GM04503 (cell line): ENCODE measurements at places on chromosomes 4 and X.

DNA sequence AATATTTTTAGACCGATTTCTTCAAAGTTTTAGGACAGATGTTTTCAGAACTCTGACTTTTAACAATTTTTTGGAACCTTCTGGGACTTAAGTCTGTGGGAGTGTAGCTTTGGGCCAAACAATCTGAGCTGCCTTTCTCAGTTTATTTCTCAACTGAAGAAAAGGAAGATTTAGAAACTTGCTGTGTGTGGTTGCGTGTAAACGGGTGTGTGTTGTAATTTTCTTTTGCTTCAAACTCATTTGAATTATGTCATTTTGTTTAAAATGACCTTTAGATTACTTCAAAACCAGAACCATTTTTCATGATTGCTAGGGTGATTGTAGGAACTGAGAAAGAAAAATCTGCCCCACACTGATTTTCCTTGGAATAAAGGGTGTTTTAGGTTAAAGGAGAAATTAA lies 577.7 kb upstream of the GALNTL6 start:
- no peak for DNase-seq

DNA sequence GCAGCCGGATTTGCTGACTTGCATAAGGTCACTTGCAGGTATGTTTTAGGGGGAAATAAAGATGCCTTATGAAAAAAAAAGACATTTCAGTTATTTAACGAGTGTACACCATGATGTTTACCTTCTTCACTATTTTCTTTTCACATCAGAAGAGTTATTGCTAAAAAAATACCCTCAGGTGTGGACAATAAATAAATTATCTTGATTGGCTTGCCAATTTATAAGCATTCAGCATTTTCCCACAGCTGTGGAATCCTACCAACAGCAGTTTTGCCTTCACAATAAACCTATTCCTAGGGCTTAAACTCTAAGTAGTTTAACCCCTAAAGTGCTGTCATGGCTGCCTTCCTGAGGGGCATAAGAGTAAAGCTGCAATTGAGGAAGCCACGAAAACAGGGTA lies 83.4 kb upstream of the S100G start:
- no peak for DNase-seq

DNA sequence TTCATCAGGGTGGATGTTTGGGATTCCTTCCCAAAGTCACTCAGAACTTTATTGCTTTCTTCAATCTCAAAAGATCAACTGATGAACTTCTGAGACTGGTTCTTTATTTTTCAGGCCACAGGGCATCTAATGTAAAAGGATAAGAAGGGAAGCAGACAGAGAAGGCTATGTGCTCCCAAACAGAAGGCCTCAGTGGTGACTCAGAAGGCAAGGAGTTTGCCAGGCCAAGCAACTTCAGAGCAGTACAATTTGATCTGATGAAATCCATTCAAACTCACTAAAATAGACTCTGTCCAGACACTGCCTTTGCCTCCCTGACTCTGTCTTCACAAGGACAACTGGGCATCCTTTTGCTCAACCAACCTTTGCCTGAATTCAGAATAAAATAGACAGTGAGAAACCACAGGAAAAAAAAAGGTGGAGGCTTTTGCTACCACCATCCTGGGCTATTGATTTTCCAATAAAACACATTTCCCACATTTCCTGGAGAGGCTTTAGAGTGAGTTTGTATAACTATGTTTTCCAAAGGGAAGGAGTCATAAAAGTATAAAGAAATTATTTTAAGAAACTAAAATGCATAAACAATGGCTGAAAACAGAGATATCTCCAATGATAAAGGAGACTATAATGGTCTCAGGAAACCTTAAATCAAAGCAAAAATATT lies 55.2 kb downstream of the ARHGEF6 start:
- peak; percentile 53 for DNase-seq

DNA sequence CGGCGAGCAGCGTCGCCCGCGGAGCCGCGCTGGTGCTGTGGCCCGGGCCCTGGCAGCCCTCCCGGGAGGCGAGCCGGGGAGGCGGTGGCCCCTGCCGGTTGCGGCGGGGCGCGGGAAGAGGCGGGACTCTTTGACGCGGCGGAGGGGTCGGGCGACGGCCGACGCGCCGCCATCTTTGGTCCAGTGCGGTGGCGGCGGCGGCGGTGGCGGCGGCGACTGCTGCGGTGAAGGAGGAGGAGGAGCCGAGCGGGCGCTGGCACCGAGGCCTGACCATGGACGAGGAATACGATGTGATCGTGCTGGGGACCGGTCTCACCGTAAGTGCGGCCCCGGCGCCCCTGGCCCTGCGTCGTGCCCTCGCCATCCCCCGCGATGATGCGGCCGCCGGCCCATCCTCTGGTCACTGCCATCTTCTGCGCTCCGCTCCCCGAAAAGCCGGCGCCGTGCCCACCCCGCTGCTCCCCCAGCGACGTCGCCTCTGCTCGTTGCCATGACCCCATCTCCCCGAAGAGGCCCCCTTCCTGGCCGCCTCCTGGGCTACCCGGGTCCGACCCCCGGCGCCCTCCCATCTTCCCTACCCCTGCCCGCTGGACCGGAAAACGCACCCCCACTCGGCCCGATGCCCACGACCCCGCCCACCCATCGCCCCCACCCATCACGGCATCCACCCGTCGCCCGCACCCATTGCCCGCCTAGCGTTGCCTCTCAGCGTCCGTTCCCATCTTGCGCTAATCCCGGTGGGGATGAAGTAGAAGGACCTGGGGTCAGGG lies at the start of gene GDI1:
Gene GDI1, plus strand, starts transcription at position 172 of the 770 bp plus-strand sequence. Its CDS starts 101 bp downstream, at position 273.
- no peak for DNase-seq

- no peak for DNase-seq
These were observed 186.9 kb downstream of the LRBA start for GRCh38 chr4:150828159-150828558.

- peak; percentile 57 for DNase-seq
These were observed 3.5 kb downstream of the AP1AR start for GRCh38 chr4:112234952-112235609.
